Thyroid gland (tissue), 4 donors: ENCODE measurements at places on chromosomes 13 and 19.

DNA sequence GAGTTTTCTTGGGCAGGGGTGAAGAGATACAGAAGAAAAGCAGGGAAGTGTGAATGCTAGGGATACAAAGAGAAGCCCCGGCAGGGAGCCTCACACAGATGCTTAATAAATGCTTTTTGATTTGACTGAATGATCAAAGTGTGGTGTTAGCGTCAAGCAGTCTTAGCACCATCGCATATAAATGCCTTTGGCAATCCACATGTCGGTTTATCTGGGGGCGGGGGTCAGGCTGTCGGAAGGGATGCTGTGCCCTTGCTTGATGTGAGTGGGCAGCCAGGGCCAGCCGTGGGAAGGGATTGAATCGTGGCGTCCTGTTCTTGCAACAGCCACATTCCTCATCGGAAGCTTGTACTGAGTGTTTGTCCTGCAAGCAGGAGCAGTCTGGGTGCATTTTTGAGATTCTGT, 173.1 kb downstream of the LACC1 start:
- peak; percentile 71 for DNase-seq

GRCh38 chr13:67416047-67416925, 186.2 kb upstream of the PCDH9 start:
- no peak for DNase-seq

GRCh38 chr19:46913198-46913851, 52.5 kb downstream of the ARHGAP35 start:
- DNase-seq, result peak; percentile 30

- DNase-seq, result no peak
Observed at GRCh38 chr19:1647501-1648458, 4.6 kb downstream of the TCF3 start.

DNA sequence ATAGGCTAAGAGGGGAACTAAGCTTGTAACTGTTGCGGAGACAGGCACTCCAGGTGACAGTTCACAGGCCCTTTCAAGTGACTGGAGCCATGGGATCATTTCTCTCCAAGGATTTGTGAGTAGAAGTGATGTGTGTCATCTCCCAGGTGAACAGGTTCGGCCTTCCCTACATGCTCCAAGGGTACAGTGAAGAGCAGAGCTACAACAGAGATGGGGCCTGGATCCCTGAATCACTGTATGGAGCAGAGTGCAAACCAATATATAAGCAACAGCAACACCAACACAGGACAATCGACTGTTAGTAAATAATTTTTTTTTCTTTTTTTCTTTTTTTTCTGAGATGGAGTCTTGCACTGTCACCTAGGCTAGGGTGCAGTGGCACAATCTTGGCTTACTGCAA, 15.0 kb downstream of the ZSCAN18 start:
- no peak for DNase-seq

- DNase-seq, result no peak
Observed at GRCh38 chr19:34577531-34578101, 96.1 kb downstream of the WTIP start.

GRCh38 chr19:39834287-39834841, 402 bp upstream of the DYRK1B start:
- DNase-seq, result no peak

DNA sequence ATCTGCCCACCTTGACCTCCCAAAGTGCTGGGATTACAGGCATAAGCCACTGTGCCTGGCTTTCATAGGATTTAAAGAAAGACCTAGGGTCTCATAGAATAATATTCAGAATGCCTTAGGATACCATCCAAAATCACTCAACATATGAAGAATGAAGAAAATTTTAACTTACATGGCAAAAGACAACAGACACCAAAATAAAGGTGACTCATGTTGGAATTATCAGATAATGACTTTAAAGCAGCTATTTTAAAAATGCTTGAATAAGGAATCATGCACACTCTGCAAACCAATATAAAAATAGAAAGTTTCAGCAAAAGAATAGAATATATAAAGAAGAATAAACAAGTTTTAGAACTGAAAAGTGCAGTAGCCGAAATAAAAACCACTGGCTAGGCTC, 29.3 kb downstream of the ZNF566 start:
- DNase-seq, result no peak

GRCh38 chr13:66162470-66162869, 1067.7 kb downstream of the PCDH9 start:
- DNase-seq, result no peak

DNA sequence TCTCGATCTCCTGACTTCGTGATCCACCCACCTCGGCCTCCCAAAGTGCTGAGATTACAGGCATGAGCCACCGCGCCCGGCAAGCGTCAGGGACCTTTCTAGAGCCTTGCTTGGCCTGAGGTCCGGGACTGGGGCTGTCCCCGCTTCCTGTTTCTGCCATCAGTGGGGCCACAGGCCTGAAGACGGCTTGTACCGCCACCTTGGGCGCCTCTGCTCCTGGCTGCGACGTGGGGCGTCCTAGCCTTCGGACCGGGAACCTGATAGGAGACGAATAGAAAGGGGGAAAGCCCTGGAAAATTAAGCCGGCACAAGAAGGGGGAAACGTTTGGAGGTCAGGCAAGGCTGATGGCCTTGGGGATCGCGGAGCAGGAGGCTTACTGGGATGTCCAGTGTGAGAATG, 35.1 kb downstream of the RNF6 start:
- DNase-seq, result no peak

DNA sequence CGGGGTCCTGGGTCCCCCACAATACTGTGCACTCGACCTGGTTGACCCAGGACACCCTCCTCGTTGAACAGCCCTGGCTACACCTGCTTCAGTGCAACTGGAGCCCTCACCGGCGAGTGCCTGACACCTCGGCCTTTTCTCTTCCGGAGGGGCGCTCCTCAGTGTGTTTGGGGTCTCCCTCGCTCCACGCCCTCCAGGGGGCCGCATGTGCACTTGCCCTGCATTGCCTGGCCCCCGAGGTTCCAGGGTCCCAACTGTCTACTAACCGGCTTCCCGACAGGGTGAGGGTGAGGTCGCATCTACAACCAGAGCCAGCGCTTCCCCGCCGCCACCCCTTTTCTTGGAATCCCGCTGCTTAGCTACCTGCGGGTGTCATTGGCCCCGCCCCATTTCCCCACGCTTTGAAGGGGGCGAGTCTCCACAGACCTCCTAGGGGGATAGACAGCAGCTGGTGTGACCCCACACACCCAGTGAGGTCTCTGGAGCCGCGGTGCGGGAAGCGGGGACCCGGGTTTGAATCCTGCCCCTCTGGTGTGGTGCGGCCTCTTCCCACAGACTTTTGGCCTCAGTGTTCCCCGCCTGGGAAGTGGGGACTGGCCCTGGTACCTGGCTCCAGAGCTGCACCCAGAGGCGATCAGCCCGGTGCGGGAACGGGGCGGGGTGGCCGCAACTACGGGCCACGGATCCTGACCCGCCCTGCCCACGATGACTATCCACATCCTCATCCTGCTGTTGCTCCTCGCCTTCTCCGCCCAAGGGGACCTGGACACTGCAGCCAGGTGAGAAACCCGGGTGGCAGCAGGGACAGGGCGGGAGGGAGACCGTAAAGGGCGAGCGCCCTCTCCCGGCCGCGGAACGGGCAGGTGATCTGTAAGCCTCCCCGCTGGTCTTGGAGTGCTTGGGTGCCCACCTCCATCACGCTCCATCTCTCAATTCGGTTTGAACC, at the start of gene ADM5:
Gene ADM5, plus strand, starts transcription at position 462 of the 946 bp plus-strand sequence. Its CDS starts 244 bp downstream, at position 706.
- DNase-seq, result peak; percentile 57

DNA sequence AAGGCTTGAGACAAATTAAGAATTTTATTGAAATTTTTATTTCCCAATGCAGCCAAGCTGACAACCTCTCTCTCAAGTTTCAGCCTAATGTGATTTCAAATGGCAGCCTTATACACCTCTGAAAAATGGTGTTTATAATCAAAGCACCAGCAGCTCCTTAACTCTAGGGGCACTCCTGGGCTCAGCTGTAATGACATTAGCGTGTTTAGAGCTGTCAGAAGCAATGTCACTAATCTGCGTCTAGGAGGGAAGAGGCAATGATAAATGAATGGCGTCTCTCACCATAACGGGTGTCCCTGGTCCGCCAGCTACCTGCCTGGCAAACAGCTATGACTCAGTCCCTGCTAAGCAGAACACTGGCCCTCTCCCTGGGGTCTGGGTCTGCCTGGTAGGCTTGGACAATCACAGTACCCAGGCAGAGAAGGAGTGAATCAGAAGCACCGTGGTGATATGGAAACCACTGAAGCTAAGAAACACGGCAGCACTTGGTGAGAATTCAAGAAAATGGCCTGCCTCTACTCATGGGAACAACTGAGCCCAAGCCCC, 131.8 kb upstream of the VSTM2B start:
- DNase-seq, result no peak

GRCh38 chr13:64186503-64187250, 2771.0 kb upstream of the PCDH20 start:
- DNase-seq, result no peak

- no peak for DNase-seq
Observed at GRCh38 chr13:50449465-50449864, 394.0 kb downstream of the DLEU7 start.

DNA sequence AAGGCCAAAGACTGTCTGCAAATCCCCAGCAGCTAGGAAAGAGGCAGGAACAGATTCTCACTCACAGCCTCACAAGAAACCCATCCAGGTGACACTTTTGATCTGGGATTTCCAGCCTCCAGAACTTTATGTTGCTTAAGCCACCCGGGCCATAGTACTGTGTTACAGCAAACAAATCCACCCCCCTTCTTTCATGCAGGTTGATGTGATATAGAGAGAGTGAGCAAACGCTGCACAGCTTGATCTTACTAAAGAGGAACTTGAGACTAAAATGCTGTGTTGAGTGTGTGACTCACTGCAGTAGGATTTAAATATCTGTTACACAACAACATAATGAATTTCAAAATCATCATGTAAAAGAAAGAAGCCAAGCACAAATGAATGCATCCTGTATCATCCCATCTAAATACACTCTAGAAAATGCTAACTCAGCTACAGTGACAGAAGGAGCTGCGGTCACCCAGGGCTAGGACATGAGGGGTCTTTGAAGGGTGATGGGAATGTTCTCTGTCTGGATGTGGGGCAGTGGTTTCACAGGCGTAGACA, 32.2 kb downstream of the RCBTB2 start:
- DNase-seq, result no peak

- no peak for DNase-seq
Observed at GRCh38 chr13:49307365-49307764, 59.6 kb downstream of the CDADC1 start.

- DNase-seq, result peak; percentile 44
Observed at GRCh38 chr13:98447881-98448641, 128.8 kb downstream of the STK24 start.

- peak; percentile 17 for DNase-seq
Observed at GRCh38 chr19:5282901-5283300, 57.7 kb downstream of the PTPRS start.

DNA sequence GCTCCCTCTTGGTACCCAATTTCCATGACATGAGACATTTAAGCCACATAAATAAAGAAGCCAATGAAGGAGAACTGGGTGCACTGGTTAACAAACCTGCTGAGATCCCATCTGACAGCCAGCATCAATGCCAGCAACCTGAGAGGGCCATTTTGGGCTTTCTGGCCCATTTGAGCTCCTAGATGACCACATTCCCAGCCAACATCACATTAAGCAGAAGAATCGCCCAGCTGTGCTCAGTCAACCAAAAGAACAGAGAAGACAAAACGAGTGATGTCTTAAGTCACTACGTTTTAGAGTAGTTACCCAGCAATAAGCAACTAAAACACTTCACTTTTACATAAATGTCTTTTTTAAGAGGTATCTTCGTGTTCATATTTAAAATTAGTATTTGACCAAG, 21.9 kb downstream of the LCP1 start:
- no peak for DNase-seq

- no peak for DNase-seq
Observed at GRCh38 chr19:51530616-51531015, 854 bp downstream of the SIGLEC6 start.

- no peak for DNase-seq
Observed at GRCh38 chr19:51480590-51480989, 2.3 kb downstream of the CEACAM18 start.

DNA sequence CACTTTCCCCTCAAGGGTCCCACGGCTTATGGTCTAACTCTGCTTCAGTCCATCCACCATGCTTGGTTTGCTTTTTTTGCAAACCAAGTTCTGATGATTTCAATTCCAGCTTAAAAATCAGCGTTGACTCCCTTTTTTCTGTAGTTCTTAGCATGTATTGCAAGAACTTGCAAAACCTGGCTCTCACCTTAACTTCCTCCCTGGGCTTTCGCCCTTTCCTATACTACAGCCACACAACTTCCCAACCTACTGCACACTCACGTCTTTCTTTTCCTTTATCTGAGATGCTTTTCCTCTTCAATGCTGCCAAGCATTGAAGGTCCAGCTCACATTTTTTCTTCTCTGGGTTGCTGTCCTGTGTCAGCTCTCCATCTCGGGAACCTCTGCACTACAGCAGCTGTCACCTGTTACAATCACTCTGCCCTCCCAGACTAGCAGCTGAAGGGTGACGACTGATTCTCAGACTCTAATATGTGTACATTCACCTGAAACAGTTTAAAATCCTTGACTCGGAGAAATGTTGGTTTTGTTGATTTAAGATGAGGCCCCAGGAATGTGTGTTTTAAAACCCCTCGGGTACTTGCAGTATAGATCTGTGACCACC, 143.7 kb downstream of the FREM2 start:
- DNase-seq, result no peak

GRCh38 chr13:29855784-29856183, 5.4 kb upstream of the UBL3 start:
- no peak for DNase-seq

DNA sequence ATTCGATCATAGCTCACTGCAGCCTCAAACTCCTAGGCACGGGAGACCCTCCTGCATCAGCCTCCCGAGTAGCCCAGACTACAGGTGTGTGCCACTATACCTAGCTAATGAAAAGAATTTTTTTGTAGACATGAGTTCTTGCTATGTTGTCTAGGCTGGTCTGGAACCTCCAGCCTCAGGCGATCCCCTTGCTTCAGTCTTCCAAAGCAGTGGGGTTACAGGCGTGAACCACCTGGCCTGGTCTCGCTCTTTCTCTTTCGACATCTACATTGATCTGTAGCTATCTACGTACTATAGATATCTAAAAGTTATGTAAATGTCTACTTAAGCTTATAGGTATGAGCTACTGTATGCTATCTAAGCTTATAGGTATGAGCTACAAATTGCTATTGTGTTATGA, 32.4 kb downstream of the NUMBL start:
- DNase-seq, result no peak

GRCh38 chr13:40118337-40118736, 462.9 kb downstream of the COG6 start:
- DNase-seq, result no peak

DNA sequence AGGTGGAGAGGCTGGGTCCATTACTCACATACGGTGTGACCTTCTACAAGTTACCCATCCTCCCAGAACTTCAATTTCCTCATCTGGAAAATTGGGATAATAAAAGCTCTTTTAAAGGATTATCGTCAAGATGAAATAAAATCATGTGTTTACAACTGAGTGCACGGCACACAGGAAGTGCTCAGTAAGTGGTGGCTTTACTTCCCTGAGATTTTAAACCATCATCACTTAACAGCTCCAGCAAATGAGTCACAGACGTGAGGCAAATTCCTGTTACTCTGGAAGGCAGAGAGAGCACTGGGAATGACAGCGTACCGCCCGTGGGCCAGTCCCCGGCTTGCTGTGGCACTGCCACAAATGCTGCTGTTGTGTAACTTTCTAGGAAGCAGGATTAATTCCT, 64.1 kb downstream of the MRPL57 start:
- no peak for DNase-seq
